Inflammatory macrophage treated with lipopolysaccharide for 4 hours (primary cell): ENCODE measurements at places on chromosomes 7 and 10.

- no peak for DNase-seq
Measured at GRCh38 chr10:16392531-16393069, 44.2 kb upstream of the PTER start.

DNA sequence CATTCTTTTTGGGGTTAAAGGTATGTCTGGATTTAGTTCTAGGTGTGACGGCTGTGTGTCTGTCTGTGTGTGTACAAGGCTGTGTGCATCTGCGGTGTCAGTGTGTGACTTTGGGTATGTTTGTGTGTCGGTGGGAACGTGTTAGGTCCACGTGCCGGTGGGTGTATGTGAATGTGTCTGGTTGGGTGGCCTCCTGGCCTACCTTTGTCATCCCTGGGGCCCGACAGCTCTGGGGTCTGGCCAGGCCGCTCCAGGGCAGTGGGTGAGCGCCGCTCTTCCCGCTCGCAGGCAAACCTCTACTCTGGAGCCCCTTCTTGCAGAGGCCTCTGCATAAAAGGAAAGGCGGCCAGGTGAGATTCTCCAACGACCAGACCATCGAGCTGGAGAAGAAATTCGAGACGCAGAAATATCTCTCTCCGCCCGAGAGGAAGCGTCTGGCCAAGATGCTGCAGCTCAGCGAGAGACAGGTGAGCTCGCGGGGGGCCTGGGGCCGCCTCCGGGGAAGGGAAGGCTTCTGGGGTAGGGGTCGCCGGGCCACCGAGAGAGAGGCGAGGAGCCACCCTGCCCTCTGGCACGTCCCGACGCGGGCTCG lies 2.4 kb downstream of the HHEX start:
- no peak for DNase-seq

DNA sequence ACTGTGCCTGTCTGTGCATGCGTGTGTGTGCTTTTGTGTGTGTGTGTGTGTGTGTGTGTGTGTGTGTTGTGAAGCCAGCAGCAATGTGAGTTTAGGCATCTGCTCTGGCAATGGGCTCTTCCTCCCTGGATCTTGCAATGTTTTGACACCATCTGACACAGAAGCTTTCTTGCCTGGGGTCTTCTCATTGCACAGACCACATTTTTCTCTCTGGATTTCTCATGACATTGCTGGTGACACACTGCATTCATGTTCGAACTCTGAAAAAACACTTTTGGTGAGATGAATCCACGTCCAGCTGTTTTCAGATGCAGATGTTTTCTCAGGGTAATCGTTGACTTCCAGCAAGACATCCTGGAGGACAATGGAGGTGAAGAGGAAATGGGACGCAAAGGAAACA lies 63.0 kb upstream of the FZD8 start:
- no peak for DNase-seq

GRCh38 chr10:92923416-92923815 lies 75.1 kb downstream of the EXOC6 start:
- peak; percentile 40 for DNase-seq

- no peak for DNase-seq
Measured at GRCh38 chr7:84117304-84117703, 77.3 kb downstream of the SEMA3A start.

DNA sequence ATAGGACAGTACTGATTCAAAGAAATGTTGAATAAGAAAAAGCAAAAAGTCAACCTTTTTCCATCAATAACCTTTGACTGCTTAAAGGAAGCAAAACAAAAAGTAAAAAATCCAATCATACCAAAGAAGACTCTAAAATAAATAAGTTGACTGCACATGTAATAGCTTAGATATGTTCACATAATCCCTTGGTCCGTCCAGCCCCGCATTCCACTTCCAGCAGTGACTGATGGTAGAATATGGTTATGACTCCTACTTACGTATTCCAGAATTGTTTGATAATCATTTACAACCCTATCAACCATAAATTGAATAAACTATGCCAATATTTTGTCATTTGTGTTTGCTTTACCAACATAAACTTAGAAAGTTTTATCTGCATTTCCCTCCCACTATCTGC lies 77.9 kb downstream of the CTNNA3 start:
- no peak for DNase-seq

- DNase-seq: no peak
Measured at GRCh38 chr7:49766966-49767365, 6.5 kb upstream of the VWC2 start.

GRCh38 chr10:50561266-50561665 lies 62.5 kb downstream of the SGMS1 start:
- no peak for DNase-seq

GRCh38 chr10:128776673-128777252 lies 650.5 kb upstream of the MKI67 start:
- no peak for DNase-seq

DNA sequence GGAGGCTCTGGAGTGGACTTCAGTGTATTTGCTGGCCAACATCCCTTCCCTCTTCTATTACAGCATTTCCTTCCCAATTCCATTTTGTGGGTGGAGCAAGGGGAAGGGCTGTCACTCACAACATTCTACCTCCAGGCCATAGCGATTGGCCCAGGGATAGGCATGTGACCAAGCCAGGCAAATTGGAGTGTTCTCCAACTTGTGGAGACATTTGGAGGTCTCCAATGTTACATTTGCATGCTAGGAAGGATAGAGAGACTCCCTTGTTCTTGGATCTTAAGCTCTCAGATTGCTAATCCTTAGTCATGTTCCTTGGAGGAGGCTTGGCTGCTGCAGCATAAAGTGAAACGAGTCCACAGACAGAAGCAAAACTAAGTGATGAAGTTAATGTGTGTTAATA lies 95.6 kb upstream of the KIF5B start:
- DNase-seq: no peak

- DNase-seq: peak; percentile 74
Measured at GRCh38 chr10:61903221-61903927, 1.9 kb downstream of the ARID5B start.

- DNase-seq: no peak
Measured at GRCh38 chr10:3331187-3331586, 158.6 kb upstream of the PITRM1 start.

DNA sequence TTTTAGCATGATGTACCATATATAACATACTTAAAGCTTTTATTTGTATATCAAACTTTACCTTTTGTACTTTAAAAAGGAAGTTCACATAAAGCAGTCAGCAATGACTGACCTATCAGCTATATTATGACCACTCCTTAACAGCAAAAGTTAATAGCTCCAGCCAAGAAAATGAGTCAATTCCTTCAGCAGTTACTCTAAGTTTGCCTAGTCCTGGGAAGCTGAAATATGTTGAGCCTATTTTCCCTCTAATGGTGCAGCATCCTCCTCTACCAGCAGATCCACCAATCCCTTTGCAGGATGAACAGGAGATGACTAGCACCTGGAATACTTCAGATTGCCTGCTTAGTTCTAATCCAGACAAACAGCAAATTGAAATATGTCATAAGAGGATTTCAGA lies 64.2 kb downstream of the CUL2 start:
- no peak for DNase-seq

GRCh38 chr7:111784296-111784695 lies 222.0 kb upstream of the IMMP2L start:
- DNase-seq: no peak

GRCh38 chr7:129675521-129675920 lies 64.0 kb downstream of the NRF1 start:
- no peak for DNase-seq

- DNase-seq: no peak
Measured at GRCh38 chr7:34747867-34748727, 90.1 kb downstream of the NPSR1 start.

DNA sequence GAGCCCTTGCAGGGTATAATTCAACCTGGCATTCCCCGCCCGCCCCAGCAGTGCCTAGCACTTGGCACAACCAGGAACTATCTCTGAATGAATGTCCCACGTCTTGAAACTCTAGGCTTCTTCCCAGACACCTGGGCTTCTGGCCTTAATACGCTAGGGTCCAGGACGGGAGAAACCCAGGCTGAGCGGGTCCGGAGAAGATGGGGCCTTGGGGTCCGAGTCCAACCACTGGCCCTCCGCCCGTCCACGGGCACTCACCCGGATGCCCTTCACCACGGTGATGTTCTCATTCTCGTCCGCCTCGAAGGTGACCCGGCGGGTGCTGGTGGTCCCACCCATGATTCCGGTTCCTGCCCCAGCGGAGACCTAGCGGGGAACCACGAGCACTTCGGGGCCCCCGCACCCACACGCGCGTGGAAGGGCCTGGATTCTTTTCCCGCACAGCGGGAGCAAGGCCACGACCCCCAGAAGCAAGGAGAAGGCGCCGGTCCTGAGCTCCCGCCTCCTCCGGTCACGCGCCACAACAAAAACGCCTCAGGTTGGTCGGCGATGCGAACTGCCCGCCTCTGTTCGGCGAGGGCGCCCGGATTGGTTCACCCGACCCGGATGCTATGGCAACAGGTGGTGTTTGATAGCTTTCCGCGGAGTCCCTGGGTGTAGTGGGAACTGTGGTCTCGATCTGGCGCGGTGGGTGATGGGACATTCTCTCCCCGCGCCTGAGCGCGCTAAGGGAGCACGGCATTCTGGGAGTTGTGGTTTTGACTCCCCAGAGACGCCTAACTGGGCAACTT lies at the start of gene CHCHD3:
Gene CHCHD3 (minus strand): TSS at position 492 of the 791 bp plus-strand sequence. CDS start 153 bp downstream, at position 339.
- DNase-seq: peak; percentile 98

DNA sequence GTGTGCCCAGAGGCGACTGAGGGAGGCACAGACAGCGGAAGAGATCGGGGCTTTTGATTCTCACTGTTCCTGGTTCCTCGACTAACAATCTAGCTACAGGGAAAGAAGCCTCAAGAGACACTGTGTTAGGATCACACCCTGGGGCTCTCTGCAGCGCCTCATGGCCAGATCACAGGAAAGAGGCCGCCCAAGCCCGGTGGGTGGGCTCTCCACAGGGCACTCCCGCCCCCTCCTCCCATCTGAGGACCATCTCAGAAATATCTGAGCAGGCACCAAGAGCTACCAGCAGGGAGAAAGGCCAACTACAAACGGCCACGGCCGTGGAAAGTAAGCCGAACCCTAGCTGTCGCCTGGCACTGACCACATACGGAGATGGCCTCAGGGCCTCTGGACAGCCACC lies 224.2 kb downstream of the MLLT10 start:
- no peak for DNase-seq

DNA sequence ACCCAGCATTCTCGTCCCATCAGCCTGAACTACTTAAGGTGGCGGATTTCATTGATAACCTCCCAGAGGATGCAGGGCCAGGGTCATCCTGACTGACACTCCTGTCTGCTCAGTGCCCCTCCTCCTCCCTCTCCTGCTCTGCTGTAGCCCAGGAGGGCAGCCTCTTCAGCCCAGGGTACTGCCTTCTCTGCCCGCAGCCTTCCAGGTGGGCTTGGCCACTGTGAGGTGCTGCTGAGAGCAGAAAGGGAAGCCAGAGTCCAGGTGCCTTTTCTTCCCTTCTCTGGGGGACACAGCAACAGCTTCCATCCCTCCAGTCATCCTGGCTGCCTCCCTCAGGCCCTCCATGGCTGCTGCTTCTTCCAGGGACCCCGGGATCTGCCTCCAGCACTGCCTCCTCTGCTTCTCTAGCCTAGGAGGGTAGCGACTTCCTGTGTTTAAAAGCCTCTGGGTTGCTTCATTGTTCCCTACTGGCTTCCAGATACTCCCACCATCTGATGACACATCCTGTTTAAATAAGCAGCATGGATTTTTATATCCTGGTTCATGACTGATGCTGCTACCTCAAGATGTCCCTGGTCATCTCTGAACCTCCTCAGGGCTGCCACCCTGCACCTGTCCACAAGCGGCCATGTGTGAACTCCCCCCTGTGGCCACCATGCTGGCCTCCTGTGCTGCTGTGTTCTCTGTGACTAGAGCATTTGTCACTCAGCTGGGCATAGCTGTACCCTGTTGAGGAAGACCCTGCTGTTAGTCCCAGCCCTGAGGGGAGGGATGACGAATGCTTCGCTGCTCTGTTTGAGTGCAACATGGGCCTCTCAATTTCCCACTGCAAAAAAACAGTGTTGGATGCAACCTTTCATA lies 55.8 kb downstream of the AKR1C4 start:
- no peak for DNase-seq

DNA sequence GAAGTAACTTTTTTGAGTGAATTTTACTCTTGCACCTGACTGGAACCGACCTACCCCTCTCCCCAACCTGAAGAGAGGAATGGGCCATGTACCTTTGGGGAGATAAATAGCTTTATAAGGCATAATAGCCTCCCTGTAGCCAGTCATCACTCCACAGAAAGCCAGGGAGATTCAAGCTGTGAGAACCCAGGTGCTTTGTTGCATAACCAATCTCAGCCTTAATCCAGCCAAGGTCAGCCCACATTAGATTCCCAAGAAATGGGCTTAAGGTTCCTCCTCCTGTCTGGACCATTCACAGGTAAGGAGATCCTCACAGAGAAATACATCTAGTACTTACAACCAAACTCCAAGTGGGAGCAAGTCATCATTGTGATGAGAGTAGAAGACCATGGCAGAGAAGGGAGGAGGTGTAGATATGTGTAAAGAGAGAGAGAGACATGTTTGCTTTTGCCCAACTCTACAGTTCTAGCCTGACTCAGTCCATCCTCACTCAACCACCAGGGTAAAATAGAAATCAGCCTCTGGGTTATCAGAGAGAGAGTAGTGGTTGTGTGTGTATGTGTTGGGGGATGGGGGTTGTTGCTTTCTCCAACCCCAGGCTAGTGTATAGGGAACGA lies 23.6 kb downstream of the SKIDA1 start:
- DNase-seq: no peak

- DNase-seq: peak; percentile 37
Measured at GRCh38 chr10:63866075-63866746, 345.0 kb downstream of the REEP3 start.

- DNase-seq: no peak
Measured at GRCh38 chr7:90988516-90988915, 275.7 kb upstream of the FZD1 start.

GRCh38 chr10:116880716-116881482 lies 31.6 kb downstream of the ENO4 start:
- no peak for DNase-seq

- DNase-seq: no peak
Measured at GRCh38 chr7:155685070-155685790, 40.8 kb downstream of the RBM33 start.

DNA sequence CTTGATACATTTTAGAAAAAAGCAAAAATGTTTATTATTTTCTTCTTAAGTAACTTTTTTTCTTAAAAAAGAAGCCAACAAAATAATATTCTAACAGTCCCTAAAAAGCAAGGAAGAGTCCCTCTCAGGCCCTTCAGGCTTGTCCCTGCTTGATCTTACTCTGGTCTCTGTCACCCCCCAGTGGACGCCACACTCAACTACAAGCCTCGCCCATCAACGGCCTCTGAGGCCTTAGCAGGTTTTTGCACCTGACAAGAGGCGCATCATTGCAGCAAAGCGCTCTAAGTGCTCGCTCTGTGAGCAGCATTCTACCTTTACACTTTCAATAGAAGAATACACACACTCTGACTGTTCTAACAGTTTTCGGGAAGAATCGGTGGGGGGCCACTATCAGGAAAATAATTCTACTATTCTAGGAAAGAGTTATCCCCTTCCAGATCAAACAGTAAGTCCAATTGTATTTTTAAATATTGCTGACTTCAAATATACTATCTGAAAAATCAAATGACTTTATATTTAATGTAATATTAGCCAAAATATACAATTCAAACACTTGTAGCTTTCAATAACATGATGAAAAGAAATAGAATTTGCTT lies 139.2 kb downstream of the USP6NL start:
- peak; percentile 33 for DNase-seq

- no peak for DNase-seq
Measured at GRCh38 chr10:69787681-69788080, 14.0 kb upstream of the COL13A1 start.
